ENCODE measurements at places on chromosomes 12 and 14. TPM values are rescaled to one million over a fixed set of nuclear protein-coding genes. Genes with fewer than 3 reads are reported as not detected.

- DNase-seq = no peak
These were observed 30.0 kb downstream of the ALX1 start for GRCh38 chr12:85310025-85310424.

The SIX1 gene
- total RNA-seq = not detected

The PLA2G1B gene
- total RNA-seq = not detected

DNA sequence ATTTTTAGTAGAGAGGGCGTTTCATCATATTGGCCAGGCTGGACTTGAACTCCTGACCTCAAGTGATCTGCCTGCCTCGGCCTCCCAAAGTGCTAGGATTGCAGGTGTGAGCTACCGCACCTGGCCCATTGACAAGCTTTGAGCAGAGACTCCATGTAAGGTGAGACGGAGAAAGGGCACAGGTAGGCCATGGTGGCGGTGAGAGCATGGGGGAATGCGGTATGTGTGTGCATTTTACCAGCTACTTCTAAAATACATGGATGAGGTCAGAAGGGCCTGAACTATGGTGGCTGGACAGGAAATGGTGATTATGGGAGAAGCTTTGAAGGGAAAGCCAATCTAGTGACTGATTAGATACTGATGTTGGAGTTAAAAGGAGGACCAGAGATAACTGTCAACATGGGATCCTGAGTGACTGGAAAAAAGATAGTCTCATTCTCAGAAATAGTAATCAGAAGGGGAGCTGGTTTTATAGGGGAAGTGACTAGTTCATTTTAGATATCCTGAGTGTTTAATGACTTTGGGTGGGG lies 21.9 kb upstream of the PTPRB start:
- no peak for DNase-seq

DNA sequence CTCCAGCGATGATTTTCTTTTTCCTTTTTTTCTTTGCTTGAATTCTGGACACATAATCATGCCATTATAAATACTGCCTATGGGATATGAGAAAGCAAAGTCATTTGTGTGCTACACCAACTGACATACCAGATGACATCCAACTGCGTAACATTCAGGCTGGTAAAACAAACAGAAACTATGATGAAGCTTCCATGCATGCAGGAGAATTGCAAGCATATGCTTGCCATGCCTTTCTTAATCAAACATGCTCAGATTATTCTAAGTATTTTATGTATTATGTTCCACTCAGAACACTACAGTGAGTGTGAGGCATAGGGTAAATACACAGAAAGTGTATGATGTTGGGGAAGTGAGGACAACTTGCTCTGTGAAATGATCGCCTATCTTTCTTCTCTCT lies 97.4 kb downstream of the C12orf50 start:
- no peak for DNase-seq

The KRT1 gene
- not detected for total RNA-seq

DNA sequence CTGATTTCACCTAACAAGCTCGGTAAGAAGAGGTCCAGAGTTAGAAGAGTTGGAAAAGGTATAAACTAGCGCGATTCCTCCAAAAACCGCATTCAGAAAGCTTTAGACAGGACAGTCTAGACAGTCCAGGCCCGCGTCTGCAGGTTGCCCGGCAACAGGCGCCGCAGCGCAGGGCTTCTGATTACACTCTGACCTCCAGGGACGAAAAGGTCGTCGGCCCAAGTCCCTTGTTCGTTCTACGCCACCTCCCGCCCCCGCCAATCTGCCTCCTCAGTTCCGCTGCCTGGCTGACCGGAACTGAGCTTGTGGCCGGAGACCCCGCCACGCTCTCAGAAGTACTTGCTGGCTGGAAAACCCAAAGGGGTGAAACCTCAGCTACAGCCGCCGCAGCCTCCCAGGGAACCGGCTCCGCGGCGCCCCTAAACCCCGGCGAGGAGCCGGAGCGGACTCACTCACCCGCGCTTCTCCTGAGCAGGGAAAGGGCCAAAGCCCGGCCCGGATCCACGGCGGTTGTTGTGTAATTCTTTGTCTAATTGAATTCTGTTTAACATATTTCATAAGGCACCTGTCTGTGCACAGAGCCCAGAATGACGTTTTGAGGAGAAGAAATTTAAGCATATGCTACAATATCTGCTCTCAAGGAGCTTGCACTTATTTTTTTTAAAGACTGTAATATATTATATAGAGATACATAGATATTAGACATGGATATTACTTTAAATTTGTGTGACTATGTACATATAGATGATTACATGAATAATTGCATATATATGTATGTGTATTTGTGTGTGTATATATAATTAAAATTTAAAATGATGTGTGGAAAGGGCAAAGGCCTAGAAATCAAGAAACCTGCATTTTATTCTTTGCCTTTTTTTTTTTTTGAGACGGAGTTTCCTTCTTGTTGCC lies at the start of gene CAPS2:
TSS of gene CAPS2 (minus strand) at position 407 of the 909 bp plus-strand sequence. CDS start 3,826 bp downstream, outside the sequence.
- DNase-seq = peak; percentile 87

- DNase-seq = peak; percentile 100
These were observed 430 bp upstream of the SP1 start for GRCh38 chr12:53379389-53380103.

- DNase-seq = no peak
These were observed 44.7 kb downstream of the KLRG1 start for GRCh38 chr12:9034095-9034494.

DNA sequence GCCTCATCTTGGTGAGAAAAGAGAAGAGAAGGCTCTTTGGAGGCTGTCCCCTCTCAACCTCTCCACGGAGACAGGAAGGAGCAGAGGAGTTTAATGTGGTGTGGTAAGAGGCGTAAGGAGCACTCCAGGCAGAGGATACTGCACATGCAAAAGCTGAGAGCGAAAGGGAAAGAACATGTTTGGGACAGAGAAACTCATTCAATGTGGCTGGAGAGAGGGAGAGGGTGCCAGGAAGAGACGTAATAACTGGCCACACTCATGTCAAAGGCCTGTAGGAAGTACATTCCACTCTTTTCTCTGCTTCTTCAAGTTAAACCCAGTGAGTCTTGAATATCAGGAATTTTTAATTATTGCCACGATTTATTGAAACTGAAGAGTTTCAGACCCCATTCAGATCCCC lies 12.0 kb downstream of the VDR start:
- no peak for DNase-seq

DNA sequence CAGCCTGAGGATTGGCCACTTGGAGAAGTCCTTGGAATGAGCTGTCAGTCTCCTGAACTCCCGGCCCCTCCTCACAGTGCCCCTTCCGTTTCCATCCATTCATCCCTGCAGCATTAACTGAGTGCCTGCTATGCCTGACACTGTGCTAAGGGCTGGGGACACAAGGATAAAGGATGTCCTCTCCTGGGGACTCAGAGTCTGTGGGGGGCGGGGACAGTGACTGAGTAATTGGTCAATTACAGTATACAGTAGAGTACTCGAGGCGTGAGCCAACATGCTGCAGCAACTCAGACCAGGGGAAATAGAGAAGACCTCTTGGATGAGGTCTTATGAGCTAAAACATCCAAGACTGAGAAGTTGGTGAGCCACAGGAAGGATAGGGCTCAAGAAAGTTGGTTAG lies 43.4 kb upstream of the PWP1 start:
- DNase-seq = no peak

The TESPA1 gene
- not detected for total RNA-seq

The SLC22A17 gene
- total RNA-seq = 47.0 TPM

- DNase-seq = peak; percentile 96
These were observed 94.3 kb downstream of the RFLNA start for GRCh38 chr12:124389138-124389724.

The SERPINA4 gene
- total RNA-seq = not detected

- DNase-seq = no peak
These were observed 311.2 kb downstream of the SEC23A start for GRCh38 chr14:38791862-38792261.

The PDE3A gene
- total RNA-seq = 80.7 TPM

The TPPP2 gene
- total RNA-seq = not detected

DNA sequence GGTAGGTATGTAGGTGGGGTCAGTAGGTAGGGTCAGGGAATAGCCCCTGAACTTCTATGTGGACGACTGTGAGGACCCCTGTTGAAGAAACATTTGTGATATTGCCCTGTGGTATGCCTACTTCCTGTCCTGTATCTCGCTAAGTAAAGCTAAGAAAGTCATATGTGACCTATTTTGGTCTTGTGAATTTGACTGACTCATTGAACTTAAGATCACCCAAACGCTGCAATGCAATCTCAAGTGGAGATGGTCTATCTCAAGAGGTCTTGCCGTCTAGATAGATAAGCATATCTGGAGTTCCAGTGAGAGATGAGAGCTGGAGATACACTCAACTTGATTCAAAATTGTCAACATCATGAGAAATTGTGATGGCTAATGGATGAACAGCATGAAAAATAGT lies 73.8 kb downstream of the TRAFD1 start:
- DNase-seq = no peak

DNA sequence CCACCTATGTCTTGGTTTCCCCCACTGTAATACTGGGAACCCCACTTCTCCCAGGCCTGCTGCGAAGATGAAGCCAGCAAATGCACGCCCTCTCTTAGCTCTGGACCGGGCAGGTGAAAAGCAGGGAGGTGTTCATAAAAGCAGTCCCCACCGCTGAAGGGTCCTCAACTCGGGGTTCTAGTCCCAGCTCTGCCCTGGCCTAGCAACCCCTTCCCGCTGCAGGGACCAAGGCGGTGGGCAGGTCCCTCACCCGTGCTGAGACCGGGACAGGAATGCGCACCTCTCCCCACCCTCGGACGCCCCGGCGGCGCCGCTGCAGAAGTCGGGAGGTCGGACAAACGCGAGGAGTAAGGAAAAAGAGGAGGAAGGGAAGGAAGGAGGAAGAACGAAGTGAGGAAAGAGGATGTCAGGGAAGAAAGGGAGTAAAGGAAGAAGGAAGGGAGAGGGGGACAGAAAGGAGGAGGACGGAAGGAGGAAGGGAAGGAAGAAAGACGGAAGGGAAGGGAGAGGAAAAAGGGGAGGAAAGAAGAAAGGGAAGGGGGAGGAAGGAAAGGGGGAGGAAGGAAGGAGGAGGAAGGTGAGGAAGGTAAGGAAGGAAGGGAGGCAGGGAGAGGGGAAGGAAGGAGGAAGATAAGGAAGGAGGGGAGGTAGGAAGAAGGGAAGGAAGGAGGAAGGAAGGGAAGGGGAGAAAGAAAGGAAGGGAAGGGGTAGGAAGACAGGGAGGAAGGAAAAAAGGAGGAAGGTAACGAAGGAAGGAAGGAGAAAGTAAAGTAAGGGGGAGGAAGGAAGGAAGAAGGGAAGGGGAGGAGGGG lies 701 bp downstream of the SPRING1 start:
- DNase-seq = no peak

- no peak for DNase-seq
These were observed 22.9 kb downstream of the ANKRD9 start for GRCh38 chr14:102486513-102487203.

DNA sequence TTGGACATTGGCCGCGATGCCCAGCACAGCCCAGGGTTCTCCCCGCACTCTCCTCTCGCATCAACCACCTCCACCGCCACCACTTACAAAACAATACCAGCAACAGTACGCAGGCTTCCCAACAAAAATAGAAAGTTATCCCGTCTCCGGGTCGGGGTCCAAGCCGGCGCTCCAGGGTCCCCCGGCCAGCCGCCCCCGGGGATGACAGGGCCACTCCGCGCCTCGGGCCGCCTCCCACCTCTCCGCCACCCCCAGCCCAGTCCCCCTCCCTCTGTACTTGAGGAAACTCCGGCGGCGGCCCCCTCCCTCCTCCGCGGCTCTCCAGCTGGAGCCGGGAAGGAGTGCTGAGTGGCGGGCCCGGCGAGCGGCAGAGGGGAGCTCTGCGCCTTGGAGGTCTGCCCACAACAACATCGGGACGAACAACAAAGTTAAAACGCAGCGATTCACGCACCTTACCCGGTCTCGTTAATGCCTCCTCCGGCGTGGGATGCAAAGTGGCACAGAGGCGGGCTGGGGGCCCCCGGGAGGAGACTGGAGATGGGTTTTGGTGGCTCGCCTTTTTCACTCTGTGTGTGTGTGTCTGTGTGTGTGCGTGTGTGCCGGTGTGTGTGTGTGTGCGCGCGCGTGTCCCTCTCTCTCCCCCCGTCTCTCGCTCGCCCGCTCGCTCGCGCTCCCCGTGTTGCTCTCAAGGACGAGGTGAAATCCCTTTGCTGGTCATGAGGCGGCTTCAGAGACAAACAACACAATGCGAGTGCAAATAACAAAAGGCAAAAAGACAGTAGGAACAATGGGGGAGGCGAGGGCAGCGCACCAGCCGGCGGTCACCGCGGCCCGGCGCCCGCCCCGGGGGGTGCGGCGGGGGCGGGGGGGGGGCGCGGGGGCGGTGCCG lies 386.8 kb downstream of the BCAT1 start:
- DNase-seq = peak; percentile 73

DNA sequence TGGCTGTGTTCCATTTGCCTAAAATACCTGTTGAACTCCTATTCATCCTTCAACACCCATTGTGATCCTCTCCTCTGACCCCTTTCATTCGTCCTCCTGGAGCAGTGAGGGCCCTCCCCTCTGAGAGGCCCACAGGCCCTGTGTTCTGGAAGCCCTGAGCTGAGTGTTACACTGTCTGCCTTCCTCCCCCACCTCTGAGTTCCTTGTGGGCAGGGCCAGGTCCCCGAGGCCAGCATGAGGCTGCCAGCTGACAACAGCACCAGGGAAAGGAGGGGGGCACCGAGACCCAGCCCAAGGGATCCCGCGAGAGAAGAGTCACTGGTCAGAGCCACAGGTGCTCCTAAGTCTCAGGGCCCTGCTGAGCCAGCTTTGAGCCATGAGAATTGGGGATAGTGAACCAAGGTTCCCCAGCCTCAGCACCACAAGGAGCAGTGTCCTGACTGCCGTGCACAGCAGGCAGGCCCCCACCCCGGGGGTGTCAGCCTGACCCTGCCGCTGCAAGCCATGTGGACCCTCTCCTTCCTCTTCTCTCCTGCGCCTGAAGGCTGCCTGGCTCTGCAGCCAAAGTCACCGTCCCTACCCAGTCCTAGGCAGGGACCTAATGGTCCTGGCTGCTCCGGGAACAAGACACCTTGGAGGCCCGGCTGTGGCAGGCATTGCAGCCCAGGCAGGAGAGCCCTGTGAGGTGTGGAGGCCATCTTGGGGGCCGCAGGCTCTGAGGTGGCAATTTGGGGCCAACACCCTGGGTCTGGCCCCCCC lies 52.5 kb downstream of the BEGAIN start:
- peak; percentile 43 for DNase-seq

The CSAD gene
- total RNA-seq = 4.9 TPM

The UTP20 gene
- 5.8 TPM for total RNA-seq

The TCL1A gene
- total RNA-seq = not detected

The KCNC2 gene
- not detected for total RNA-seq

The PRIMA1 gene
- total RNA-seq = 2.2 TPM

GRCh38 chr12:124927201-124928094 lies 13.0 kb upstream of the UBC start:
- DNase-seq = peak; percentile 98

The BRAP gene
- 13.4 TPM for total RNA-seq

DNA sequence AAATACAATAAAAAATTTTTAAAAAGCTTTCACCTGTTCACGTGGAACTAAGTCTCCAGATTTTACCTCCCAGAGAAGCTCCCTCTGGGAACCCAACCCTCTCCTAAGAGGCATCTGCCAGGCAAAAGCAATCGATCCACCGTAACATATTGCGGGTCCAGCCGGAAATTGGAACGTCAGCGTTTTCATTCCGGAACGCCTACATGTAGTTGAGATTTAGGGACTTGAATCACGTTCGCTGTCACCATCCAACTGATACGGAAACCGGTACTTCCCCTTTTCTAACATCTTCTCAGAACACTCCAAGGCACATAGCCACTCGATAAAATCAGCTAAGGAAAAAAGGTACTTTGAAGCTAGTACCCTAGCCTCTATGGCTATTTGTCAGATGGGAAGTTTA lies 70.3 kb downstream of the COX16 start:
- DNase-seq = no peak
